ENCODE measurements at places on chromosomes 4 and X.

DNA sequence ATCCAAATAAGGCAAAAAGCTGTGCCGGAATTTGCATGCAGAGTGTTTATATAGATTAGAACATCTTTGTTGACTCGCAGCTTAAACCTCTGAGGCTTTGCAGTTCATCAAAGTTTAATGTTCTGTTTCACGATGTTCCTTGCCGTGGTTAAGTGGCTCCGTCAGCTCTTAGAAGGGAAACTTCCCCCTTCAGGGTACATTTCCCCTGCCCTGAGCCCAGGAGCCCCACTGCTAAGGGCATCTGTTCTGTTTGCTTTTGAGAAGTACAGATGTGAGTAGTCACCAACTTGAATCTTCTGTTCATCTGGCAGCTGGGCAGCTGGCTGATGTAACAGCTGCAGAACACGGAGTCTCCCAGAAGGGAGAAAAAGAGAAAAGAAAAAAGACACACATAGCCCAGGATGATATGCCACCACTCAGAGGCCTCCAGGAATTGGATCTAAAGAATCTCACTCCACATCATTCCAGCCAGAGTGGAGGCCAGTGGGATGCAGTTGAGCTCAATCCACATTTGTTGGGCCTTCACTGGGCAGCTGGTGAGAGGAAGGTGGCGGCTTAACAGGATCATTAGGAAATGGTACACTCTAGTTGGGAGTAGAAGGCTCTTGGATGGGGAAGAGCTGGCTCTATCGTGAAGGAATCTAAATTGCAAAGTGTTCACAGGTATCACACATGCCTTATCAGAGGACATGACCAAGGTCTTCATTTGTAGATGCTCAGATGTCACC, 178.7 kb upstream of the RBPJ start:
- DNase-seq: no peak

DNA sequence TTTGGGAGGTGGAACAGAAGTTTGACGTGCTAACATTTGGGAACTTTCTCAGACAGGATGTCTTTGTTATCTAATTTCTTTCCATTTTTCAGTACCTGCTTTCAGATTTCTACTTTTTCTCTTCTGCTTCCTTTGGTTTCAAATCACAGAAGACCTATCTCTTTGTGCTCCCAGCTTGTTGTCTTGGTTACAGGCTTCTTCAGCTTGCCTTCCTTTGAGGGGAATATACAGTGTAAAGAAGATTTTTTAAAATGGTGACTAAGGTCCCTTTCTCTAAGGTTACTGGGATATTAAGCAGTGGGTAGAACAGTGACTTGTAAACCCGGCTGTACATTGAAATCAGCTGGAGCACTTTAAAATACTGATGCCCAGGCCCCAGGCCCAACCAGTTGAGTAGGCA, 48.0 kb downstream of the TMEM164 start:
- no peak for DNase-seq

DNA sequence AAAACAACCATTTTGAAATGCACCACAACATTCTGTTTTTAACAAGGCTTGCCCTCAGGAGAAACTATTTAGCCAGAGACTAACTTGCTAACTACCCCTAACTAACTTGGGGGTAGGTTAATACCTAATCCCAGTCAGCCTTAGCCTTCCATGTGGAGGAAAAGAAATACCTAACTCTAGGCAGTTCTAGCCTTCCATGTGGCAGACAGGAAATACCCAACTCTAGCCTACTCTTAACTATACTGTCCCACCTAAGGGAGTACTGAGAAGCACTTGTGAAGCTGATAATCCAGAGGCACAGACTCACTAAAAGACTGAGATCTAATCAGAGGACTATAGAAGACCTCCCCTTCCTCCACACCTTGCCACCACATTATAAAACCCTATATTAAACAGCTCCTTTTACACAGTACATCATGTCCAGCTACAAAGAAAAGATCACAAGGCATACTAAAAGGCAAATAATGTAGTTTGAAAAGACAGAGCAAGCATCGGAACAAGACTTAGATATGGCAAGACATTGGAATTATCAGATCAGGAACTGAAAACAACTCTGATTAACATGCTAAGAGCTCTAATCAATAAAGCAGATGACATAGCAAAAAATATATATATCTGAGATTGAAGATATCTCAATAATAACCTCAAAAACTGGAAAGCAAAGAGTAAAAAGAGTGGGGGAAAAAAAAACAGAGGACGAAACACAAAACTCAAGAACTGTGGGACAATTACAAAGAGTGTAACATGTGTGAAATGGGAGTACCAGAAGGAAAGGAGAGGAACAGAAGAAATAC, 52.2 kb downstream of the FRYL start:
- DNase-seq: no peak

DNA sequence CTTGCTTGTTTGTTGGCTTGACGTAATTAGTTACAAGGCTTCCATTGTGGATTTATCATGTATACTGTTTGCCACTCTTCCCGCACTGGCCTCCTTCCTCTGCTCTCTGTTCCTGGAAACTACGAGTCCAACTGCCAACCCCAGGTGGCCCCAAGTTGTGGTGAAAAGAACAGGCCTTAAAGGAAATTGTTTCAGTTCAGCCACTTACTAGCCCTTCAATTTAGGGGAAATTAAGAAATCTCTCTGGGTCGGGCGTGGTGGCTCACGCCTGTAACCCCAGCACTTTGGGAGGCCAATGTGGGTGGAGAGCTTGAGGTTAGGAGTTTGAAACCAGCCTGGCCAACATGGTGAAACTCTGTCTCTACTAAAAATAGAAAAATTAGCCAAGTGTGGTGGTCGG, 28.0 kb downstream of the RBM47 start:
- DNase-seq: no peak
